Activated B cell treated with CpG ODN at 0.5 μM for 24 hours (primary cell): ENCODE measurements at places on chromosomes 11 and 22.

GRCh38 chr11:71144736-71145135 is 107.6 kb downstream of the SHANK2 start:
- DNase-seq: no peak

- DNase-seq: no peak
Measured at GRCh38 chr22:30891781-30892180, 76.8 kb downstream of the MORC2 start.

DNA sequence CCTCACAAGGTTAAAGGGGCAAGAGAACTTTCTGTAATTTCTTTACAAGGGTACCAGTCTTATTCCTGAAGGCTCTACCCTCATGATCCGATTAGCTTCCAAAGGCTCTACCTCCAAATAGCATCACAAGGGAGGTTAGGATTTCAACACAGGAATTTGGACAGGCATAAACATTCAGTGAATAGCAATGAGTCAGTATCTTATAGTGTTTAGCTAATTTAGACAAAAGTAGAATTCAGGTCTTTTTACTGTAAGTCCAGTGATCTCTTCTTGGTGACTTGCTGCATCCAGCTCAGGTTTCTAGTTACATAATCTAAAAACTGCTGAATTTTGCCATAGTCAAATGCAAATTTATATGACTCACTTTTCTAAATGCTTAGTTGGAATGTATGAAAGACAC is 1995.6 kb upstream of the RAG2 start:
- no peak for DNase-seq

- DNase-seq: no peak
Measured at GRCh38 chr11:105315287-105315686, 175.7 kb upstream of the CARD18 start.

DNA sequence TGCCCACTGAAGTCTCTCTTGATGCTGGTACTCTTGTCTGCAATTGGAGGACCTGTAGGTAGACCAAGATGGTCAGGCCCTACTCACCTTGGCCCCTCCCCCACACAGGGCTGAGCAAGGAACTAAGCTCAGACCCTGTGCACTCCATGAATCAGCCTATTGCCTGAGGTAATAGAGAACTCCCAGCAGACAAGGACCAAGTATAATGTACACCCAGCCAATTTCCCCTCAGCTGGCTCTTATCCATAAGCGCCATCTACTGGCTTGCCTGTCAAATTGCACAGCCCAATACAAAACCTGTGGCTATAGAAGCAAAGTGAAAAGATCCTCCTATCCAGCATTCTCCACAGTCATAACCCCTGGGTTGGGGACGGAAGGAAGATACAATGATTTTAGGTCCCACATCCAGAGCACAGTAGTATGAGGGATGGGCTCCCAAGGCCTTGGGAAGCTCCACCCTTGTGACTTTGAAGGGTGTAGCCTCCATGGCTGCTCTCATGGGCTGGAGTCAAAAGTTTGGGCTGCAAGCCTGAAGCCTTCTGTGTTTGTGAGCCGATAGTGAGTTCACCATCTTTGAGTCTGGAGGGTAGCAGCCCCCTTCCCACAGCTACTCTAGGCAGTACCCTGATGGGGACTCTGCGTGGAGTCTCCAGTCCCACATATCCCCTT is 56.0 kb downstream of the GLYATL2 start:
- no peak for DNase-seq

- DNase-seq: no peak
Measured at GRCh38 chr11:110463153-110463552, 33.4 kb downstream of the FDX1 start.

- no peak for DNase-seq
Measured at GRCh38 chr11:3783611-3784010, 13.7 kb downstream of the NUP98 start.

DNA sequence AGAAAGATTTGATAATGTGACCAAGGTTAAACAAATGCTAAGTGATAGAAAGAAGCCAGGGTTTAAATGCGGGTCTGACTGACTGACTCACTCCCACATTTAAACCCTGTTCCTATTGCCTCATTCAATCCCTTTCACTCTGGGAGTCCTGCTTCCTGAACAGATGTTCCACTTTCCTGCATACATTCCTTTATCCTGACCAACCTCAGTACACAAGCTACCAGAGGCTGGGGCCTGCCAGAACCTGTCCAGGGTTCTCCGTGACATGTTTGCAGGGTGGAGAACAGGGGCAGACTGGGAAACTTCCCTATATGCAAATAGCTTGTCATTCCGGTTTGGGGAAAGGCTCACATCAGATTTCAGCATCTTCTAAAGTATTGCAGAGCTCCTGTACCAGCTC is 3.0 kb upstream of the ANKK1 start:
- DNase-seq: no peak

- DNase-seq: no peak
Measured at GRCh38 chr11:12826441-12826840, 152.2 kb downstream of the TEAD1 start.

DNA sequence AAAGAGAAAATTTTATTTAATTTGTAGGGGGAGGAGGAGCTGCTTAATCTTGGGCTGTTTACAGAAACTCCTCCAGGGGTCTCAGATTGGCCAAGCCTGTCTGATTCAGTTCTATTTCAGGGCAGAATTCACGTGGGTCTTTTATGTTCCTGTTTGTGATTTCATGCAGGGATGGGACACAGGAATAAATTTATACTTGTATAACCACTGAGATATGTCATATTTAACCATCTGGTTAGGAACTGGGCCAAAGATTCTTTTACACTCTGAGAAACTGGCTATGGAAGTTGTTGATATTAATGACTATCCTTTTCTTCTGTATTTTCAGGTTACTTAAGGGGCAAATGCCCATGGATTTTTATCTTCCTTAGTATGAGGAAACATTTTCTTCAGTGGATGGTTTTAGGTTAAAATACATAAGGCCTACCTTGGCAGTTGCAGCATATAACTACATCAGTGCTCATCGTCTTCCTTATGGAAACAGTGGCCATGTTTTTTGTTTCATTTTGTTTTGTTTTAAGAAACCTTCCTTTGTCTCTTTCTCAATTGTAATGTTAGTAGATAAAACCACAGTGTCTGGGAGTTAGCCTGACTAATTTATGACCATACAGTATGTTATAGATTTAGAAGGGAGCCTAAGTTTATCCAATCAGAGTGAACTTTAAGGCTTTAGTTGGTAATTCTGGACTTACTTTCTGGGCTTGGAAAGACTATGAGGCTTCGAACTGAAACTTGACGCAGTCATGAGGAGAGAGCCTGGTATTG is 132.4 kb upstream of the ANO3 start:
- DNase-seq: no peak

- DNase-seq: no peak
Measured at GRCh38 chr11:70915158-70915985, 337.0 kb downstream of the SHANK2 start.

- no peak for DNase-seq
Measured at GRCh38 chr22:19727310-19728150, 4.2 kb downstream of the GP1BB start.
